C1 segment of cervical spinal cord (tissue), 14 donors: ENCODE measurements at places on chromosomes 1 and 21.

- no peak for DNase-seq
These were observed 97.0 kb upstream of the DPH5 start for GRCh38 chr1:101122452-101123166.

DNA sequence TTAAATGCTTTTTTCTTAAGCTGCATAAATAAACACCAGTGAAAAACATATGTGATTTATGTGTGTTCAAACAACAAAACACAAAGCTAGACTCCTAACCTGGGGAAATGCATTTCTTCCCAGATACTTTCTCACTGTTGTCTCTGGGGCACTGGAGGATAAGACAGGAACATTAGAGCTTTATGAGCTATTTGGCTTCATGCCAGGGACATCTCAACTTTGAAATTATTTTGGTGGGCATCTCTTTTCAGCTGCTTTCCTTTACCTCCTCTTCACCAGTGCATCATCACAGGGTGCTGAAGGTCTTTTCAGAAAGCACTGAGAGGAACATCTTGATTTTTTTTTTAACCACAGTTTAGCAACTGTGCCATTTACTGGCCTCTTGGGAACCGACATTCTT is 212.9 kb downstream of the DNM3 start:
- no peak for DNase-seq

- no peak for DNase-seq
These were observed 21.6 kb upstream of the ZNF678 start for GRCh38 chr1:227541796-227542152.

DNA sequence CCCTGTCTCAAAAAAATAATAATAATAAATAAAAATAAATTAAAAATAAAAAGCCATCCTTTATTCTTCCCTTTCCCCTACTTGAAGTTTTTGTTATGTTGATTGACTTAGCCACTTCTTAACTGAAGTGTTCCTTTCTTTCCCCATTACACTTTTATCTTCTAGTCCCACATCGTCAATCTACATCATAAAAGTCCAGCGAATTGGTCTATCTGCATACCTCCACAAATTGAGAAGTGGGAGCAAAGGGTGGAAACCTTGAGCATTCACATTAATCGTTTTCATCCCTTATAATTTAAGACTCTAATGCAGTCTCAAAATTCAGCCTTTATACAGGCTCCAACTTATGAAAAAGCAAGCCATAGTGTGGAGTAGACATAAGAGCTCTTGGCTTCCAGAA is 6.5 kb upstream of the ZYG11A start:
- DNase-seq, result no peak

DNA sequence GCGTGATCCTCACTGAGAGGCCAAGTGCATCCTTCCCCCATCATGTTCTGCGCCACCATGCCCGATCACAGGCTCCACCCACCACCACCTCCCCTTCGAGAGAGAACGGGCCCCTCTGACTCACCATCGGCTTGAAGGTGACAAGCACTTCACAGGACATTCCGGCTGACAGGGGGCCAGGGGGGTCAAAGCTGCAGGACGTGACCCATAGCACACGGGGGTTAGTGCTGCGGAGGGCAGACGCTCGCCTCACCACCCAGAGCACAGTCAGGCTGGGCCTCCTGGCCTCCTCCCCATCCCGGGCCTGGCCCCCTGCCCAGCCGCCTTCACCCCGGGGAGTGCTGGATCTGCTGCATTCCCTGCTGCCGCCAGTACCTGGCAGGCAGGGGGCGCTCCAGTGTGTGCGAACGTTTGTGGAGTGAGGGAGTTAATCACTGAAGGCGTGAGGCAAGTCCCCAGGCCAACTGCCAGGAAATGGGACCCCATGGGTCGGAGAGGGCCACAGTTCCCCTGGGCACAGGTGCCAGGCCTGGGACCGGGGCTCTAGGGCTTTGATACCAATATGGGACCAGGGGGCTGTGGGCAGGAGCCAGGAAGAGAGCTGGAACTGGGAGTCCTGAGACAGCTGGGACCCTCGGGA is 40.9 kb upstream of the TMEM52 start:
- peak; percentile 22 for DNase-seq

DNA sequence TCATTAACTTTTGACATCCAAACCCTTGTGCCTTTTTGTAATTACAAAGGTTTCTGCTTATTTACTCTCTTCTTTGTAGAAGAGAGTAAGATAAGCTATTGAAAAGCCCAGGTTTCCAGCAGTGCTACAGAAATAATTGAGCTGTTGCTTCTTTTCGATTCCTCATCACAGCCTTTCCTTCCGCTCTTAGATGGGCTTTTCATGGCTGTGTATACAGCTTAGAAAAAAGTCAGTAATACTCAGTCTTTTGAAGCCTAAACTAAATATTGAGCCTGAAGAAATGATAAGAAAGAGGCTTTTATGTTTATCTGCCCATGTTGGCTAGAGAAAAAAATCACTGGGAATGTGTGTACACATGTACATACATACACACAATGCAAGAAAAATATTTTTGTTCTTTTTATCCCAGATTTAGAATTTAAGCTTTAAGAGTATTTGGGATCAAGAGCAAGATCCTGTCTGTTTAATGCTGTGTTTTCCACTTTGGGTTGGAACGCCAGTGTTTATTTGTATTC is 172.4 kb downstream of the VPS13D start:
- no peak for DNase-seq

DNA sequence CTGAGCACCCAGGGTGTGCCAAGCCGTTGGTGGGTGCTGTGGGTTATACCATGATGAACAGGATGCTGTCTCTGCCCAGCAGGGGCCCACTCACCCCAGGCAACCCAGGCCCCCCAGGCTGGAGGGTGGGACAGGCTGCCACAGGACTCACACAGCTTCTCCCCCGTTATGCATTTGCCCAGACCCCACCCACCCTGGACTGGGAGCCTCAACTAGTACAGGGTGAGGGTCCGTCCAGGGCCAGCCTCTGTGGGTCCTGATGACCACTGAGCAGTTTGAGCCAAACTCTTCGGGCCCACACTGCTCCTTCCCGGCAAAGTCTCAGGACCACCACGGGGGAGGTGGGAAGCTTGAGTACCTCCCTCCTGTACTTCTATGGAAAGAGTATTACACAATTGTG is 3.8 kb upstream of the PRELP start:
- no peak for DNase-seq

DNA sequence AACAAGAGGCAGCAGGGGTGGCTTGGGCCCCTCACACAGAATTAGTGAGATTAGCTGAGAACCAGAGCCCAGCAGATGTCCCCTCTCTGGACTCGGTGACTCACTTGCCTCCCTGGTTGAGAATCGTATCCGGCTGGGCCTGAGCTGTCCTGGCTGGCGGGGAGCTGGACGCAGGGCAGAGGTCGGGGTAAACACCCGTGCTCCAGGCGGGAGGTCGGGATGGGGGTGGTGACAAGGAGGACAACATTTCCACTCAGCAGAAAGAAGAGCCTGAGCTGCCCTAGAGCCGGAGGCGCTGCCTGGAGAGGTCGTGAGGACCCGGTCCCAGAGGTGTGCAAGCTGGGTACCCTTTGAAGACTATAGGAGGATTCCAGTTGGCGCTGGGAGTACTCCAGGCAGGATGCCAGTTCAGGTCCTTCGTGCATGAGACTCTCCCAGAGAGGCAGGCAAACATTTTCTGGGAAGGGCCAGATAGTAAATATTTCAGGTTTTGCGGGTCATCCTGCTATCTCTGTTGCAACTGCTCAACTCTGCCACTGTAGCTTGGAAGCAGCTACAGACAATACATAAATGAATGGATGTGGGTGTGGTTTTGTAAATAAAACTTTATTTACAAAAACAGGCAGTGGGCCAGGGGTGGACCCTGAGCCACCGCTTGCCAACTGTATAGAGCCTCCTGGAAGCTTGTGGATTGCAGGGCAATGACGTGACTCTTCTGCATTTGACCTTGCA is 116.8 kb upstream of the WNT4 start:
- DNase-seq, result no peak

GRCh38 chr1:179881642-179882252 is 338 bp upstream of the TOR1AIP1 start:
- DNase-seq, result no peak

- DNase-seq, result no peak
These were observed 55.0 kb downstream of the CNIH3 start for GRCh38 chr1:224671076-224671475.

- no peak for DNase-seq
These were observed 7.2 kb downstream of the LGALS8 start for GRCh38 chr1:236530959-236531358.

DNA sequence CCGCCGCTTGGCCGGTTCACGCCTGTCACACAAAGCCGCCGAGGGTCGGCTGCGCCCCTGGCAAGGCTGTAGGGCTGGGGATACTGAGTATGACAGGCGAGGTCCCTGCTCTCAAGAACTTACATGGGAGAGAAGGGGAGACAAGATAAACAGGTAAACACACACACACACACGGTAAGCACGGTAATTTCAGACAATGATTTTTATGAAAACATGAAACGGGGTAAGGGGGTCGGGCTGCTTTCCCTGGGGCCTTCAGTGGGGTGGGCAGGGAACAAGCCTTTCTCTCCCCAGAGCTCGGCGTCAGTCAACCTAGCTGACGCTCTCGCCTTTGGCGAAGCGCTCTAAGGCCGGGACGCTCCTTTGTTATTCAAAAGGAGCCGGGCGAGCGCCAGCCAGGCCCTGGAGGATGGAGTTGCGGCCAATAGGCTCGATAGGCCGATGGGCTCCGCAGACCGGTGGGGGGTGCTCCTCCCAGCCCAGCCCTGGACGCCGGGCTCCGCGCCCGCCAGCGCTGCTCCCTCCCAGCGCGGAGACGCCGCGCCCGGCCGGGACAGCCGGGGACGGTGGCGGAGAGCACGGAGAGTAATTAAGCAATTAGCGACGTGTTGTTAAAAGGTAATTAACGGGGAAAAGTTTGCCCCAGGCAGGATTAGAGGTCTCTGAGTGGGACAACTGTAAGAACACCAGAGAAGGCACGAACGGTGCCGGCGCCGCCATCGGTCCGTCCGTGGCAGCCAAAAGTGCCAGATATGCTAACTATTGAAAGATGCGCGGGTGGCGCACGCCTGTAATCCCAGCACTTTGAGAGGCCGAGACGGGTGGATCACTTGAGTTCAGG is 950 bp upstream of the INKA2 start:
- peak; percentile 44 for DNase-seq
